ENCODE measurements at places on chromosomes 4 and X. TPM values are rescaled to one million over a fixed set of nuclear protein-coding genes. Genes with fewer than 3 reads are reported as not detected.

CTAG1A gene
- total RNA-seq, result not detected

PPP1R2C gene
- not detected for total RNA-seq

SPP1 gene
- 112 TPM for total RNA-seq

ITM2A gene
- total RNA-seq, result 6.3 TPM

PDE5A gene
- total RNA-seq, result 1.2 TPM

CITED1 gene
- not detected for total RNA-seq

PABPC1L2B gene
- not detected for total RNA-seq
